NB4 (cell line): ENCODE measurements at places on chromosomes 1 and 21.

DNA sequence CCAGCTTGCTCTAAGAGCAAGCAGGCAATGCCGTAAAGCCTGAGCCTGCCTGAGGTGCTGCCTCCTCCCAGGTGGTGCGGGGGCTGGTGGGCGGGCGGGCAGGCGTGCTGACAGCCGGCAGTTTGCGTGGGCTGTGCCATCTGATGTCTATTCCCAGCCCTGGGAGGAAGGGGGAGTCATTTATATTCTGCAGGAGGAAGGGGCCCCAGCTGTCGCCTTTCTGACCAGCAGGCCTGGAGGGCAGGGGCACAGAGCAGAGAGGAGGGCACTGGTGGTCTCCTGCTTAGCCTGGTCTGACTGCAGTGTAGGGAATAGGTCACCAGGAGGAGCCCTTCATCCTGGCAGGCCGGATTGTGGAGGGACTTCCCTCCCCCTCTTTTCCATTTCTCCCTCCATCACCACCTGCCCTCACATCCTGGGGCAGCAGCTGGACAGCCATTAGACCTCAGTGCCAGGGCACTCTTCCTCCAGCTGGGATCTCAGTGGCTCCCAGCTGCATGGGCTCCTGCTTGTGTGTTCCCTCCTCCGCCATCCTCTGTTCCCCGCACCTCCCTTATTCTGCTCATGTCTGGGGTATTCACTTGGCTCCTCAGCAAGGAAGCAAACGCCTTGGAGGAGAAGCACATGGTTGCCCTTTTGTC lies 4.4 kb downstream of the CYB561D1 start:
- DNase-seq: peak; percentile 85

GRCh38 chr1:185561629-185562028 lies 172.6 kb upstream of the HMCN1 start:
- peak; percentile 60 for DNase-seq

DNA sequence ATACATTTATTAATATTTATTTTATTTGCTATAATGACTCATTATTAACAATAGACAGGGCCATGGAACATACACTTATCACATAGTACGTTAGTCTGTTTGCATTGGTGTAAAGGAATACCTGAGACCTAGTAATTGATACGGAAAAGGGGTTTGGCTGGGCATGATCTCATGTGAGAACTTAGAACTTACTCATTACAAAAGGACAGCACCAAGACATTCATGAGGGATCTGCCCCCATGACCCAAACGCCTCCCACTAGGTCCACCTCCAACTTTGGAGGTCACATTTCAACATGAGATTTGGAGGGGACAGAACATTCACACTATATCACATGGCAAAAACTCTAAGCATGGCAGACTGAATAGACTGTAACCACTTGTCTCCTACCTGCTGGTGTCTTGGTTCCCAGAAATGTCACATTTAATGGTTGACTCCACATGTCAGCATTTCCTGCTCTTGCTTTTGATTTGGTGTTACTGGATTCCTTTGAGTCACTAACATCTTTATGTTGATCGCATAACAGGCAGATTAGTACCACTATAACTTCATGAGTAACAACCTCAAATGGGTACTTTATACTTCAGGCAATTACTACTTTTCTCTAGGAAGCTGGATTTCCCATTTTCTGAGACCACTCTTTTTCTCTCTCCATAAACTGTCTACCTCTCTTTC lies 3.5 kb upstream of the C1orf116 start:
- DNase-seq: no peak

- DNase-seq: no peak
These were observed 66.0 kb downstream of the VCAM1 start for GRCh38 chr1:100785470-100786052.

GRCh38 chr1:65066419-65066765 lies 81.6 kb upstream of the AK4 start:
- DNase-seq: no peak

- DNase-seq: no peak
These were observed 228.1 kb downstream of the AKT3 start for GRCh38 chr1:243621973-243622372.
